Osteoblast (primary cell): ENCODE measurements at places on chromosomes 5 and 9.

GRCh38 chr5:146461319-146461718, 14.2 kb downstream of the TCERG1 start:
- DNase-seq, result peak; percentile 62
- H3K4me1 ChIP-seq, result peaks cover 6% of the 10 kb centered on the region
- H3K4me3 ChIP-seq, result no peak overlapping the region

GRCh38 chr5:132251220-132251725, 6.2 kb upstream of the PDLIM4 start:
- H3K4me3 ChIP-seq, result no peak overlapping the region
- no peaks in the 10 kb centered on the region for H3K36me3 ChIP-seq
- peaks cover 16% of the 10 kb centered on the region for H3K4me1 ChIP-seq
- no peaks in the 10 kb centered on the region for H3K27me3 ChIP-seq

GRCh38 chr9:117081641-117082317, 333.1 kb downstream of the ASTN2 start:
- H3K4me1 ChIP-seq, result no peaks in the 10 kb centered on the region
- DNase-seq, result no peak
- H3K4me3 ChIP-seq, result no peak overlapping the region
- H3K27ac ChIP-seq, result no peak overlapping the region
- H3K27me3 ChIP-seq, result no peaks in the 10 kb centered on the region
- H3K36me3 ChIP-seq, result no peaks in the 10 kb centered on the region

DNA sequence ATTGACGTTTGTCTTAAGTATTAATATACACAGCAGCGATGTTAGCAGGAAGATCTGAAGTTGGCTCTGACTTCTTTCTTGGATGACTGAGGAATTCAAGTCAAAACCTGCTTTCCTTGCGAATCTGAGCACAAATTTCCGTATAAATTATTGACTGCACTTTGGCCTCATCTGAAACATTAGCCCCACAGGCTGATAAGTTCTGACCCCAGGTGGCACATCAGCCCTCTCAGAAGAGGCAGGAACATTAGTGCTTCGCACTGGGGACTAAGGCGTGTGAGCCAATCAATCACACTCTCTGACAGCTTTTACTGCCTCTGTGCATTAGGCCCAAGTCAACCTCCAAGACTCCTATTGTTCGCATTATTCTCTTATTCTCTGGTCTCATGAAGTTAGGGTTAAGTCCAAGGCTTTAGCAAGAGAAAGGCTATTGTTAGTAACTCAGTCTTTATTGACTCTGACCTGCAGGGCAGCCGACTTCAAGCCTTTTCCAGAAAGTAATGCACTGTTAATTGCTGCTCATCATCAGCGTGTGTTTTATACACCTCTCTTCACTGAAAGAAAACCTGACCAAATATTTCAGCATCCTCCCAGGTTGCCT, 84.2 kb downstream of the ZNF608 start:
- H3K27me3 ChIP-seq, result no peaks in the 10 kb centered on the region
- H3K27ac ChIP-seq, result no peak overlapping the region
- no peak for DNase-seq
- no peaks in the 10 kb centered on the region for H3K36me3 ChIP-seq
- no peak overlapping the region for H3K4me3 ChIP-seq
- peaks cover 20% of the 10 kb centered on the region for H3K4me1 ChIP-seq

DNA sequence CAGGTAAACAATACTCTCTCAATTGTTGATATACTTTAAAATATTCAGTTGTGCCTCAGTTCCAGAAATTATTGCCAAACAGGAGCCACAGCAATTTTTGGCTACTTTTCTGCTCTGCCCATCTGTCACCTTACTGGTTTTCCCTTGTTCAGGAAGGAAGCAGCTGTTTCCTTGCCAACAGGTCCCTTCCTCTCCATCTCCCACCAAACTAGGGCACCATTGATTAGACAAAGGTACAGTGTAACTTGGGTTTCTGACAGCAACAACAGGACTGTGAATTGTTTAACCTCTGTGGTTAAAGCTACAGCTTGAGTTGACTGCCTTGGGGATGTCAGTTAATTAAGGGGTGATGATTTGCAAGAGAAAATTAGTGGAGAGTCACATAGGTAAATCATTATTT, 76.9 kb downstream of the PIP5K1B start:
- H3K4me1 ChIP-seq, result peaks cover 24% of the 10 kb centered on the region
- H3K27me3 ChIP-seq, result no peaks in the 10 kb centered on the region
- H3K4me3 ChIP-seq, result no peak overlapping the region
- no peak for DNase-seq
- H3K27ac ChIP-seq, result no peak overlapping the region

GRCh38 chr5:136403346-136403745, 38.0 kb upstream of the TRPC7 start:
- no peaks in the 10 kb centered on the region for H3K27me3 ChIP-seq
- no peak overlapping the region for H3K4me3 ChIP-seq
- H3K36me3 ChIP-seq, result no peaks in the 10 kb centered on the region
- H3K4me1 ChIP-seq, result no peaks in the 10 kb centered on the region
- H3K27ac ChIP-seq, result no peak overlapping the region
